ENCODE measurements at places on chromosomes 4 and X.

GRCh38 chr4:158314756-158315487 lies 104.6 kb downstream of the TMEM144 start:
- DNase-seq = no peak

GRCh38 chr4:156672492-156673305 lies 298.9 kb downstream of the PDGFC start:
- no peak for DNase-seq

- no peak for DNase-seq
Observed at GRCh38 chrX:148928811-148929210, 428.4 kb downstream of the AFF2 start.

DNA sequence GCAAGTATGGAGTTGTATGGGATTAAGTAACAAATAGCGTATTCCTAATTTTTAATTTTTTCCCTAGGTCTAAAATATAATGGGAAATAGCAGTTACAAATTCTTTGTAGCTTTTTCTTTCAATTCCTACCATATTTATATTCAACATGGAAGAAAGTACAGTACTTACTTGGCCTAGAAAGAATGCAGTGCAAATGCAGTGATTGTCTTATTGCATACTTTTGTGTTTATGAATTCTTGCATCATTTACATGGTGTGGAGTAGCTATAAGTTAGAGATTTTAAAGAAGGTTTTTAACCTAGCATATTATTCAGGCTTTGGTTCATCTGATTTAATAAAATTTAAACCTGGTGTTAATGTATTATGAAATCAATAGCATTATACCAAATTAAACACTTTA lies 263.3 kb downstream of the BMPR1B start:
- no peak for DNase-seq

DNA sequence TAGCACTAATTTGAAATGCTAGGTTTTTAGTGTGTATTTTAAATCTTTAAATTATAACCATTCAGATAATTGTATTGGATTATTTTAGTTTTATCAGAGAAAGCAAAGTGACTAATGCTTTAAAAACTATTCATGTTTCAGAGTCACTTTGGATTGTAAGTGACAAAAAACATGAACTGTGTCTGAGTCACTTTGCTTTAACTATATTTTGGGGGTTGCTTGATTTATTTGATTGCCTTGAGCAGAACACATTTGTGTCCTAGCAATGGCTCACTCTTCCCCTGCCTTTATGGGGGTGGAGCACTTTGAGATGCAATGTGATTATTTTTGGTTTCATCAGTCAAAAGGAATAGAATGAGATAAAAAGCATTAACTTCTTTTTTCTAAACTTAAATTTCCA lies 188.4 kb upstream of the ARX start:
- no peak for DNase-seq

DNA sequence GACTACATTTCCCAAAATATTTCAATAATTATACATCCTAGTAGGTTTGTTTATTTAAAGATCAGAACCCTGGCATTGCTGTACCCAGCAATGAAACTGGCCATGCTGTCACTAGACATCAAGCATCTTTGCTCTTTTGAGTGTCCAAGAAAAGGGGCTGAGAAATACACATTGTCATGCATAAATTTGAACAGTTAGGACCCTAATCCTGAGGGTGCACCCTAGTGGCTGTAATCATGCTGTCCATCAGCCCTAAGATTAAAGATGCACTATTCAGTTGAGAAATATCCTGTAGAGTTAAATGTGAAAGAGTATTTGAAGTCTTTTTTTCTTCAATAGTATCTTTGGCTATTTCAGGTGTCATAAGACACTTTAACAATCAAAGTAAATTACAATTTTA lies 108.8 kb downstream of the NFKB1 start:
- no peak for DNase-seq

- DNase-seq = no peak
Observed at GRCh38 chr4:91838181-91838861, 465.4 kb upstream of the GRID2 start.

- DNase-seq = no peak
Observed at GRCh38 chrX:74464722-74465121, 43.4 kb downstream of the SLC16A2 start.
